ENCODE measurements at places on chromosomes 7 and 10. TPM values are rescaled to one million over a fixed set of nuclear protein-coding genes. Genes with fewer than 3 reads are reported as not detected.

DNA sequence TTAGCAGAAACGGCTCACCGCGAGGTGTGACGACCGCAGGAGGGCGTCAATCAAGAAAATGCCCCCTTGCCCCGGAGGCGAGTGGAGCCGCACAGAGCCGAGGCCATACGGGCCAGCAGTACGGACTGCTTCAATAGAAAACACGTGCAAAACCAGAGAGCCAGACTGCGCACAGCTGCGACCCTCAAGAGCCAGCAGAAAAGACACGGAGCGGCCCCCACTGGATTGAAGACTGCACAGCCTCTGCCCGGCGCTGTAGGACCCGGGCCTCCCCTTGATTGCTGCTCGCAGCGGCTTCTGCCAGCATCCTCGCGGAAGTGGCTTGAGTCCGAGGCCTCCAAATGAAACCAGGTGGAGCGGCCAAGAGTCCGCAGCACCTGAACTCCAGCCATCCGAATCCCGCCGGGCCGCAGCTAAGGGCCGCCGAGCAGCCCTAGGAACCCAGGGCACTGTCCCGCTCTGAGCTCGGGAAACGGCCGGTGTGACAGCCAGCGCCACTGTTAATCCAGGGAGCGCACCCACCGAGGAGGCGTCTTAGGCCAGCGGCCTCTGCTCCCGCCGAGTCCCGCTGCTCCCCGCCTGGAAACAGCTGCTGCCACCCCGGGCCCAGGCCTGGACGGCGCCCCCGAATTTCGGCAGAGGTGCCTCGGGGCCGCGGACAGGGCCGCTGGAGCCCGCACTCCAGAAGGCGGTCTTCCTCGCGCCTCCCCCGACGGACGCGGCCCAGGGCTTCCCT, 660 bp upstream of the HHEX start:
- peak overlapping the region; percentile 47 for H3K4me3 ChIP-seq
- H3K27me3 ChIP-seq = no peaks in the 10 kb centered on the region
- peaks cover 15% of the 10 kb centered on the region for H3K36me3 ChIP-seq
- peak overlapping the region; percentile 61 for H3K27ac ChIP-seq
- H3K4me1 ChIP-seq = peaks cover 25% of the 10 kb centered on the region

DNA sequence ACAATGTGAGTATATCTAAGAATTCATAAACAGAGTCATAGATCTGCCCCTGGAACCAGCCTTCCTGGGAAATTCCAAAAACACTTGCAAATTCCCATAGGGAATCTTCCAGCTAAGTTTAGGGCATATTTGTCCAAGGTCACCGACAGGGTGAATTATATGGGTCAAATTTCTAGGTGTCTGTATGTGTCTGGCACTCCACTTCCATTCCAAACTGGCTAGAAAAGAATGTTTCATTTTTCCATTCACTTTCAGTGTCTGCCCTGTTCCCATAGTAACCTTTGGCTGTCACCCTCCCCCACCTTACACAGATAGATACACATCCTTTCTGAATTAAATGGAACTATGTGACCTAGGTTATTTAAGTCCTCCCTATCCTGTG, 230.9 kb downstream of the CREB5 start:
- DNase-seq = no peak
- H3K27ac ChIP-seq = no peak overlapping the region
- H3K4me3 ChIP-seq = no peak overlapping the region
- no peaks in the 10 kb centered on the region for H3K27me3 ChIP-seq

PTF1A gene
- not detected for total RNA-seq

- no peaks in the 10 kb centered on the region for H3K27me3 ChIP-seq
- H3K4me1 ChIP-seq = peaks cover 74% of the 10 kb centered on the region
- no peak overlapping the region for H3K4me3 ChIP-seq
- no peak for DNase-seq
- H3K36me3 ChIP-seq = peaks cover 14% of the 10 kb centered on the region
- H3K27ac ChIP-seq = peak overlapping the region; percentile 100
Observed at GRCh38 chr10:3094609-3095036, 27.3 kb downstream of the PFKP start.

- H3K4me3 ChIP-seq = no peak overlapping the region
- H3K27me3 ChIP-seq = no peaks in the 10 kb centered on the region
- peaks cover 13% of the 10 kb centered on the region for H3K36me3 ChIP-seq
- H3K27ac ChIP-seq = no peak overlapping the region
- DNase-seq = no peak
Observed at GRCh38 chr10:74137992-74138391, 12.6 kb downstream of the AP3M1 start.

- no peaks in the 10 kb centered on the region for H3K4me1 ChIP-seq
- no peaks in the 10 kb centered on the region for H3K36me3 ChIP-seq
- DNase-seq = no peak
- H3K4me3 ChIP-seq = no peak overlapping the region
- peaks cover 2% of the 10 kb centered on the region for H3K27me3 ChIP-seq
Observed at GRCh38 chr7:29239638-29240037, 45.1 kb downstream of the CHN2 start.

- H3K4me3 ChIP-seq = no peak overlapping the region
- DNase-seq = no peak
- H3K27me3 ChIP-seq = peaks cover 33% of the 10 kb centered on the region
- peaks cover 2% of the 10 kb centered on the region for H3K4me1 ChIP-seq
- no peak overlapping the region for H3K27ac ChIP-seq
Observed at GRCh38 chr10:68559251-68559650, 886 bp upstream of the TET1 start.

BEND7 gene
- total RNA-seq = 31.7 TPM
